ENCODE measurements at places on chromosomes 1 and 21.
A peak's percentile ranks its signal among the peaks of the same experiment; 100 is the strongest.

DNA sequence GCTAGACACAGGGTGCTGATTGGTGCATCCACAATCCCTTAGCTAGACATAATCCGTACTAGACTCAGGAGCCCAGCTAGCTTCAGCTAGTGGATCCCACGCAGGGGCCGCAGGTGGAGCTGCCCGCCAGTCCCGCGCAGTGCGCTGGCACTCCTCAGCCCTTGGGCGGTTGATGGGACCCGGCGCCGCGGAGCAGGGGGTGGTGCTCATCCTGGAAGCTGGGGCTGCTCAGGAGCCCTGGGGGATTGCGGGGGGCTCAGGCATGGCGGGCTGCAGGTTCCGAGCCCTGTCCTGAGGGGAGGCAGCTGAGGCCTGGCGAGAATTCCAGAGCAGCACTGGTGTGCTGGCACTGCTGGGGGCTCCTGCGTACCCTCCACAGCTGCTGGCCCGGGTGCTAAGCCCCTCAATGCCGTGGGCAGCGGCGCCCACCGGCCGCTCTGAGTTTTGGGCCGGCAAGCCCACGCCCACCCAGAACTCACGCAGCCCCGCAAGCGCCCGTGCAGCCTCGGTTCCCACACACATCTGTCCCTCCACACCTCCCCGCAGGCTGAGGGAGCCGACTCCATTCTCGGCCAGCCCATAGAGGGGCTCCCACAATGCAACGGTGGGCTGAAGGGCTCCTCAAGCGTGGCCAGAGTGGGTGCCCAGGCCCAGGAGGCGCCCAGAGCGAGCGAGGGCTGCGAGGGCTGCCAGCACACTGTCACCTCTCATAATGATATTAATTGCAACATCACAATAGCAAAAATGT, 87.4 kb downstream of the CRB1 start:
- DNase-seq: no peak

DNA sequence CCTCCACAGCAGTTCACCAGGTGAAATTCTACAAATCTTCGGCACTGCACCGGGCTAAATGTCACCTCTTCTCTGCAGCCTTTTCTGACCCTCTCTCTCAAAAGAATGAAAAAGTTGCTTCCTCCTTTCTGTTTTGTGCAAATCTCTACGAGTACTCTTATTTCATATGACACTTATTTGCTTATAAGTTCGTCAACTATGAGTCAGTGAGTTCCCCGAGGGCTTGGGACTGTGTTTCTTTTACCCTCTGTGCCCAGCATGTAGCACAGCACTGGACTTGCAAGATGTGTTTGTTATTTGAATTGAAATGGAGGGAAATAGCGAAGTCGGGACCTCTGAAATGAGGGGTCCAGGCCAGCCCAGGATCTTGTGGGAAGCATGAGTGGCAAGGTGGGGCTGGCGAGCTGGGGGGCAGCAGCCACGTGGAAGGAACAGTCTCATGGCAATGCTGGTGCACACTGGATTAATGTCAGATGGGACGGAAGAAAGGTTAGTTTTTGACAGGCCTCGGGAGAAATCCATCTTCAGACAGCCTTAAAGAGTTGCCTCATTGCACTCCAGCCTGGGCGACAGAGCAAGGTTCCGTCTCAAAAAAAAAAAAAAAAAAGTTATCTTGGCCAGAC, 6.2 kb downstream of the SLC6A9 start:
- DNase-seq: peak; percentile 35

GRCh38 chr1:50893466-50893865, 66.6 kb downstream of the FAF1 start:
- no peak for DNase-seq

- DNase-seq: no peak
These were observed 39.3 kb upstream of the CSF3R start for GRCh38 chr1:36522021-36522420.

GRCh38 chr21:16241479-16241963, 511.7 kb downstream of the USP25 start:
- peak; percentile 43 for DNase-seq

GRCh38 chr21:15496911-15497310, 232.9 kb upstream of the USP25 start:
- no peak for DNase-seq

GRCh38 chr21:38244885-38245869, 11.6 kb upstream of the KCNJ15 start:
- DNase-seq: peak; percentile 89

DNA sequence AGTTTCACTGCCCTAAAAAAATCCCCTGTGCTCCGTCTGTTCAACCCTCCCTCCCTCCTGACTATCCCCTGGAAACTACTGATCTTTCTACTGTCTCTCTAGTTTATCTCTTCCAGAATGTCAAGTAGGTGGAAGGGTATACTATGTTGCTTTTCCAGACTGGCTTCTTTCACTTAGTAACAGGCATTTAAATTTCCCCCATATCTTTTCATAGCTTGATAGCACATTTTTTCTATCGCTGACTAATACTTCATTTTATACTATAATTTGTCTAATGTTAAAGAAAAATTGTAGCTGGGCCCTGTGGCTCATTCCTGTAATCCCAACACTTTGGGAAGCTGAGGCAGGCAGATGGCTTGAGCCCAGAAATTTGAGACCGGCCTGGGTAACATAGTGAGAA, 142.8 kb downstream of the DSCAM start:
- no peak for DNase-seq

DNA sequence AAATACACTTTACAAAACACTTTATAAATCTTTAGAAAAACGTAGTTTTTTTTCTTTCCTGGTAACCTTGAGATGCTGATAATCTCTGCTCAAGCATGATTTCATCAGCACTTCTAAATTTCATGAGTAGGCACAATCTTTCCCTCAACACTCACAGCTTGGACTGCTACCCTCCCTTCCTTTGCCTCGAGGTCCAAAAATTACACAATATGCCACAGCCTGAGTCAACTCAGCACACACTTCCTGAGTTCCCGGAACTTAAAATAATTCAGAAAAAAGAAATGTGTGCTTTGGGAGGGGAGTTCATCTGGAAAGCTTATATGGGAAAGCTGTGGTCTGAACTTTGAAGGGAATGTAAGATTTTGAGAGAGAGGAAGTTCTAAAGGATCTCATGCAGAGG, 5.9 kb downstream of the CLCA2 start:
- peak; percentile 97 for DNase-seq

- no peak for DNase-seq
These were observed 56.8 kb upstream of the IRF2BP2 start for GRCh38 chr1:234666761-234667160.

DNA sequence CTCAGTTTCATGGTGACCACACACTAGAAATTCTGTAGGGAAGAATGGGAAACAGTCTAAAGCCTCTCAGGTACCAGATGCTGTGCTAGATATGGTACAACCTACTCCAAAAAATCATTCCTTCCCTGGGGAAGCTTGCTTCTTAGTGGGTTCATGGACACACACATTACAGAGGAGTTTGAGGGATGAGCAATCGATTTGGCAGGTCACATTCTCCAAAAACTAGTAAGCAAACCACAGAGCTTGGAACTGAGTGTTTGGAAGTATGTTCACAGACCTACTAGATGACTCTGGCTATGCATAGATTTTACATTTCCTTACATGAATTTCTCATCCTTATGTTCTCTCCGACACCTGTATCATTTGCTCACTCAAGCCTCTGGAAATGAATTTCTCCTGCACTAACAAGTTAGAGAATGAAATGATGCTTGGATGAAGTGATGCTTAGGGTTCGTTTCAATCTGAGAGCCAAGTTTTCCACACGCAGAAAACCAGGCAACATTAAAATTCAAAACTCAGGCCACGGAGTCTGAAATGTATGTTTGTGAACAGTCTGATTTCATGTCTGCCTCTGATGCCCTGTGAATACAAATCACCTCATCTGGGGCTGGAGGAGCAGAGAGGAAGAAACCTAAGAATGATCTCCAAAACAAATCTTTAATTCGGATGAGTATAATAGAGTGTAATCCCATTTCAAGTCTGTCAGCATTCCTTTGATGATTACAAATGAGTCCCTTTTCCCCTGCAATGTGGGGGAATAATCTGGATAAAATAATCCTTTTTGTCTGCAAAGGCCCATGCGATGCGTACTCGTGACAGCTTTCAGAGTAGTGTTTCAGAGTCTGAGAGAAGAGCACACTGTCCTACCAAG, 11.0 kb downstream of the EVA1C start:
- DNase-seq: peak; percentile 64

- no peak for DNase-seq
These were observed 103.9 kb upstream of the C1orf174 start for GRCh38 chr1:4003846-4004505.

DNA sequence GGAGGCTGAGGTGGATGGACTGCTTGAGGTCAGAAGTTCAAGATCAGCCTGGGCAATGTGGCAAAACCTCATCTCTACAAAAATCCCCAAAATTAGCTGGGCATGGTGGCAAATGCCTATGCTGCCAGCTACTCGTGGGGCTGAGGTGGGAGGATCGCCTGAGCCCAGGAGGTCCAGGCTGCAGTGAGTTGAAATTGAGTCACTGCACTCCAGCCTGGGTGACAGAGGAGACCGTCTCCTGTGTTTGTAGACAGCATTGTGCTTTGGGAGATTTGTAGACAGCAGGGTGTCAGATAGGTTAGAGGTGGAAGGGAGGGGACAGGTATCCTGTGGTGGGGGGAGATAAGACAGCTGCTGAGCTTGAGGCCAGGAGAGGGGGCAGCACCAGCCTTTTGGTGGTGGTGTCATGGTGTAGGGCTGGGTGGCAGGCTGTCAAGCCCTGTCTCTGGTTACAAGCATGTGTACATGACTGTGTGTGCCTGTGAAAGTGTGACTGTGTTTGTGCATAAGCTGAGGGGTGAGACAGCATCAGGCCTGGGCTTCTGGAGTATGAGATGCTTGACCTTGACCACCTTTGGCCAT, 15.2 kb downstream of the PPFIA4 start:
- no peak for DNase-seq

DNA sequence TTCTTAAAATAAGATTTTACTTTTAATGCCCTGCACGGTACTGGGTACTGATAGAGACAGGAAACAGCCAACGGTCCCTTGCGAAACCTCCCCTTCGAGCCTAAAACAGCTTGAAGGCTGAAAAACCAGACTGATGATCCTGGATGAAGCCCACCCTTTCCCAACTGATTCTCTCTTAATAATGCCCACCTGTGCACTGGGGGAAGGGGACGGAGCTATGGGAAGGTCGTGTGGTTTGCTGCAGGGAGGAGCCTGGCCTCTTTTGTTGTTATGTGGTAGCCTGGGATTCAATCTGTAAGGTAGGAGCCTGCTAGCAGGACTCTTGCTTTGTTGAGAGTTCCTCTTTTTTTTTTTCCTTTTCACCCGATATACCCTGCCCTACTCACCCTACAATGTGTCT, 25.6 kb downstream of the SAMSN1 start:
- no peak for DNase-seq

- no peak for DNase-seq
These were observed 14.1 kb downstream of the IRF2BP2 start for GRCh38 chr1:234595899-234596298.

DNA sequence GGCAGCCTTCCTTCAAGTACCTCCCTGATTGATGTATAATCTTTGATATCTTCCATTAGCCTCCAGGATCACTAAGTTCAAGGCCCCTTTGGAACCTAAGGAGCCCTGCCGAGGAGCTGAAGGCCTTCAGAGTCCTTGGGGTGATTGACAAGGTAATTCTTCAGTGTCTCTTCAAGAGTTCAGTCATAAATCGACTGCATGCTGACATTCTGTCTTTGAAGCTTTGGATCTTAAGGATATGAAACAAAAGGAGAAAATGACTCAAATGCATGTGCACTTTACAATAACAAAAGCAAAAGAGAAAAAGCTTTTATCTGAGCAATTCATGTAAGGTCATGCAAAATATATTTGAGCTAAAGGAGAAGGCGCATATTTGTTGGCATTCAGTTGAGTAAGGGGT, 125.3 kb downstream of the RPS6KC1 start:
- DNase-seq: no peak

DNA sequence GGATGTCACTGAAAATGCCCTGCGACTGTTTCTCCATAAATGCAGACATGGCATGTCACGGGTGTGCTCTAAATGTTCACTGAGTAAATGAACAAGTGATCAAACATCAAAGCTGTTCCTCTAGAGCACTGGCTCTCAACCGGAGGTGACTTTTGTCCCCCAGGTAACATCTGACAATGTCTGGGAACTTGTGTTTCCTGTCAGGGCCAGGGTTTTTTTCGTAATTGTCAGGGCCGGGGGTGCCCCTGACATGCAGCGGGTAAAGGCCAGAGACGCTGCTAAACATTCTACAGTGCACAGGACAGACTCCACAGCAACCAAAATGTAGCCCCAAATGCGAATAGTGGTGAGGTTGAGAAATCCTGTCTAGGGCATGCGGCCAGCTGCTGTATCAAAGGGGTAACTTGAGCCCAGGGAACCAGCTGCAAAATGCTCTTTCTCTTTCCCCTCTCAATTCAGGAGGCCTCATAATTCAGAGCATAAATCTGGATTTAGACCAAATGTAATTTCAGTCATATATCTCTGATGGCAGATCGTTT, 2.0 kb downstream of the ALDH4A1 start:
- peak; percentile 41 for DNase-seq

DNA sequence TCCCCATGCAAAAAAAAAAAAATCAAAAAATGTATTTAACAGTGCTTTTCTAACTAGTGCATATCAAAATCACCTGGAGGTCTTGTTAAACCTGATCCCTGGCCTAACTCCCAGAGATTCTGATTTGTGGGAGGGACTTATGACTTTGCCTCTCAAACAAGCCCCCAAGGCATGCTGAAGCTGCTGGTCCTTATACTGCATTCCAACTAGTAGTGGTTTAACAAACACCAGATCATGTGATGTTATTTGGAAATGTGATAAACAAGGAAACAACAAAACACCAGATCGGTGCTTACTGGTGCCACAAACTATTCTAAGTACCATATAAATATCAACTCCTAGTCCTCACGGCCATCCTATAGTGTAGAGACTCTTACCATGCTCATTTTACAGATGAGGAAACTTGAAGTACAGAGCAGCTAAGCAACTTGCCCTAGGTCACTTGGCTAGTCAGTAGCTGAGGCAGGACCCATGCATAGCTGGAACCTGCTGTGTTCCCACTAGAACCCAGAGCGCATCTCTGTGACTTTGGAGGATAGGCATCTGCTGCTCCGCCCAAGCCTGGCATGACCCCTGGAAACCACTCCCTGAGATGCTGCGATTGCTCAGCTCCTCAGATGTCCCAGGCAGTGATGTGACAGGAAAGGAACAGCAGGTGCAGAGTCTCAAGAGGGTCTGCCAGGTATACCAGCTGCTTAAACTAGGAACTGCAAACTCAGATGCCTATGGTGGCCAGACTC, 38.1 kb downstream of the SOX13 start:
- no peak for DNase-seq

Measured in cardiac fibroblast (primary cell).